ENCODE measurements at places on chromosomes 7 and 10.

- DNase-seq = no peak
Measured at GRCh38 chr7:16345979-16346958, 75.1 kb downstream of the CRPPA start.

- no peak for DNase-seq
Measured at GRCh38 chr7:154698726-154699291, 304.1 kb downstream of the PAXIP1 start.

DNA sequence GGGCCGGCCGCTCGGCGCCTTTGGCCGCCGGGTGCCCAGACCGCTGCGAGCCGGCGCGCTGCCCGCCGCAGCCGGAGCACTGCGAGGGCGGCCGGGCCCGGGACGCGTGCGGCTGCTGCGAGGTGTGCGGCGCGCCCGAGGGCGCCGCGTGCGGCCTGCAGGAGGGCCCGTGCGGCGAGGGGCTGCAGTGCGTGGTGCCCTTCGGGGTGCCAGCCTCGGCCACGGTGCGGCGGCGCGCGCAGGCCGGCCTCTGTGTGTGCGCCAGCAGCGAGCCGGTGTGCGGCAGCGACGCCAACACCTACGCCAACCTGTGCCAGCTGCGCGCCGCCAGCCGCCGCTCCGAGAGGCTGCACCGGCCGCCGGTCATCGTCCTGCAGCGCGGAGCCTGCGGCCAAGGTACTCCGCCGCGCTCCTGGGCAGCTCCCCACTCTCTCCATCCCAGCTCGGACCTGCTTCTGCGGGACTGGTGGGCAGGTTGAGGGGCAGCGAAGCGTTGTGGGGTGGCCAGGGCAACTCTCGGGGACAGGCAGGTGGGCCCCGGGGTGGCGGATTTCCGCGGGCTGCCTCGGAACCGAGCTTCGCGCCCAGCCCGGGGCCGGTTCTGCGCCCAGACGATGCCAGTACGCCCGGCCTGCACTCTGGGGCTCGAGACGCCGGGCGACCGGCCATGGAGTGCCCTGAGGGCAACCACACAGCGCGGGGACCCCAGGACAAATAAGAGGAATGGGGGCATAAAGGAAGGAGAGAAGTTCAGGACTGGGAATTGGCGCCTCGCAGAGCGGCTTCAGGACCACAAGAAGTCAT is 578 bp downstream of the HTRA1 start:
- no peak for DNase-seq

DNA sequence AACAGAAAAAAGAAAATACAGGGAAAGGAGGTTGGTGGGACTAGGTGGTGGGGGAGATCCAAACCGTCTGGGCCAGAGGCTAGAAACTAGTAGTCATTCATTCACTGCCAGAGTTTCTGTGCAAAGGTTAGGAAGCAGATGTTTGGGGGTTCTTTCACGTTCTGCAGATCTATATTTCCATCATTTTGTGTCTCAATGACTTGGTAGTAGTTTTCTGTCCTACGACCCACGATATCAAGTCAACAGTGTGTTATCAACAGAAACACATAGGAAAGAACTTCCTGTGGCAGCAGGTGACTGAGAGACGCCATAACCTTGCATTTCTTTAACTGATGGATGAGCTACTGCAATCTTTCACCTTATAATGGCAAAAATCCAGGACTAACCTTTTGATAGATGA is 1.8 kb downstream of the CEP55 start:
- no peak for DNase-seq

- no peak for DNase-seq
Measured at GRCh38 chr10:69246581-69247312, 26.6 kb downstream of the HKDC1 start.

DNA sequence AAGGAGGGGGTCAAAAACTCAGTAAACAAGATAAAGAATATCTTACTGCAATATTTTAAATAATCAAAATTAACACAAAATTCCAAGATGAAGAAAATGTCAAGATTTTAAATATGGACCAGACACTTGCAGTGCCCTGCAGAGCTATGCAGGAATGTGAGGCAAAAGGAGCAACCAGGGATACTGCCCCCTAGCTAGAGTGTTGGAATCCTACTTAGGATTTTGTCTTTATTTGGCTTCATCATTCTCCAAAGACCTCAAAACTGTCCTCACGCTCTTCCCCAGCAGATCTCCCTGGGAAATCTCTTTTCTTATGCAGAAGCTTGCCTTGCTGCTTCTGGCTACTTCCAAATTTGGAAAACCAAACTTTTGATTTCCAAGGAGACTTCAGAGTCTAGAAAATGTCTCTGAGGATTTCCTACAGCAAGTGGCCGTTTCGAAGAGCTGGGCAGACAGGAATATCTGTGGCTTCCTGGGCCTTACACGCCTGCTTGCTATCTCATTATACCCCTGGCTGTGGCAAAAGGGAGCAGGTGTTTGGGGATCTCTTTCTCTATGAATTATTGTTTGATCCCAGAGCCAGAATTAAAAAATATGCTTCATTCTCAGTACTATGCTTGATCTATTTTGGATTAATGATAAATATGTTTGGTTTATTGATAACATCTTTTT is 232.2 kb upstream of the BMPER start:
- DNase-seq = no peak

DNA sequence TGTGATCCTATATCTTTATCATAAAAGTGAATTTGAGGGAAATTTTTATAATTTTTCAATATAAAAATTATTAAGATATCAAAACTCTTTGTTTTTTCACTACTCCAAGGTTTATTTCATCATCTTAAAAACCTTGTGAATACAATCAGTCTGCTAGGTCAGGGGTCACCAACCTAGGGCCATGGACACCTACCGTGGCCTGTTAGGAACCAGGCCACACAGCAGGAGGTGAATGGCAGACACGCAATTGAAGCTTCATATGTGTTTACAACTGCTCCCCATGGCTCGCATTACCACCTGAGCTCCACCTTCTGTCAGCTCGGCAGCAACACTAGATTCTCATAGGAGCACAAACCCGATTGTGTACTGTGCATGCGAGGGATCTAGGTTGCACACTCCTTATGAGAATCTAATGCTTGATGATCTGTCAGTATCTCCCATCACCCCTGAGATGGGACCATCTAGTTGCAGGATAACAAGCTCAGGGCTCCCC is 271.2 kb upstream of the C7orf33 start:
- DNase-seq = no peak

- DNase-seq = peak; percentile 64
Measured at GRCh38 chr7:2195400-2196246, 37.1 kb downstream of the MAD1L1 start.

DNA sequence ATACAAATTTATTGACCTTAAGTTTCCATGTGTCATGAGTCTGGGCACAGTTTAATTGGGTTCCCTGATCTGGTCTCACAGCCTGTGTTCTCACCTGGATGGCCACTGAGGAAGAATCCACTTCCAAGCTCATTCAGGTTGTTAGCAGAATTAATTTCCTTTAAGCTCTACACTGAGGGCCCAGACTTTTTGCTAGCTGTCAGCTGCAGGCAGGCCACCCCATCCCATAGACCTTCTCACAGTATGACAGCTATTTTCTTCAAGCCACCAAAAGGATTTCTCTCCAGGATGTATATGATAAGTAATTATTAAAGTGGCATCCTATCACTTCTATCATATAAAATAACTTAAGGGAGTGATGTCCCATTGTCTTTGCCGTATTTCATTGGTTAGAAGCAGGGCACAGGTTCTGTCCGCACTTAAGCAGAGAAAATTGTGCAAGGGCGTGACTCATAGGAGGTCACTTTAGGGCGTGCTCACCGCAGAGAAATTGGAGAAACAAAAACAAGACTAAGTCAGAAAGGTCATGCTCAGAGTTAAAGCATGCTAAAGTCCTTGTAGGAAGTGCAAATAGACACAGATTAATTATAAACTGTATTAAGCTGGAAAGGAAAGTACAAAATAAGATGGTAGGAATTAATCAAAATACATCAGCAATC is 109.9 kb downstream of the AHR start:
- DNase-seq = no peak

DNA sequence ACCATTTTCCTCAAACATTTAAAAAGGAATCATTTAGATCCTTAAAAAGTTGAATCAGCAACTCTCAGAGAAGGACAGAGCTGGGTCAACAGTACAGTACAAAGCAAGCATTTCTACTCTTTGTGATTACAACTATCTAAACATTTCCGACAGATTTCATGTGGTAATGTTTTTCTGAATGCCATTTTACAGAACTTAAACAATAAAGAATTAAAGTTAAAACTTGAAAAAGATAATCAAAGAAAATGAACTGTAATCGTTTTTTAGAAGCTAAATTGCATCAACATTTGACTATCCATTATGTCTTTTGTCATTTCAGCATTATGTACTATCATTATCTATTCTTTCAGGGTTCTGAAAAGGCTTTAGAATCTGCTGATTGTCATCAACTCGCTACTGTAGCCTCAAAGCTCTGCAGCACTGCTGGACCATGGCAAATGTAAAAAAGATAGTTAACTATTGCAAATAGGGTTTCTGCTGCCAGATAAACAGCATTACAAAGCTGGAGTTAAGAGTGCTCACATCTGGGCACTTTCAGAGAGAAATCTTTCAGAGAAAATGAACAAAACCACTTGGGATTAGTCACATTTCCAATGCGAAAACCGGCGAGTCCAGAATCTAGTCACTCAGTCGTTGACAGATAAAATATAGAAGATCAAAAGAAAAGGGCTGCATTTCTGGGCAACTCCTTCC is 160.4 kb upstream of the LAMB4 start:
- DNase-seq = no peak

- DNase-seq = no peak
Measured at GRCh38 chr10:61217851-61218565, 235.2 kb downstream of the TMEM26 start.

DNA sequence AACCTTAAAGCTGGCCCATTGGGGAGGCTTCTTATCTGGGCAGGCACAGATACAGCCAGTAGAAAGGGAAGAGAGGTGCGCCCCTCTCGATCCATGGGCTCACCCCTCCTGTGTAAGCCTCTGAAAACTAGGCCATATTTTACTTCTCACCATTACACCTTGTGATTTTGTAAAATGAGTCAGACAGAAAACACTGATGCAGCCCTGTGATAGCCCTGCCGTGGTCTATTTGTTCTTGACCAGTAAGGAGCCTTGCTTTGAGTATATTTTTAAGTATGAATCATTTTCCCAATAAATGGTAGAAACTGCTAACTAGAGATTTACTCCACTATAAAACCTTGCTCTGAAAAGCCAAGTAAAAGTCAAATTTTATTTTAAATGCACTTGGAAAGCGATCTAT is 329.8 kb upstream of the MBL2 start:
- no peak for DNase-seq

GRCh38 chr7:155804897-155805825 is 7.1 kb downstream of the SHH start:
- DNase-seq = no peak

GRCh38 chr10:93123766-93124165 is 50.1 kb downstream of the CYP26A1 start:
- no peak for DNase-seq

- no peak for DNase-seq
Measured at GRCh38 chr7:29400437-29400836, 163.2 kb upstream of the PRR15 start.

DNA sequence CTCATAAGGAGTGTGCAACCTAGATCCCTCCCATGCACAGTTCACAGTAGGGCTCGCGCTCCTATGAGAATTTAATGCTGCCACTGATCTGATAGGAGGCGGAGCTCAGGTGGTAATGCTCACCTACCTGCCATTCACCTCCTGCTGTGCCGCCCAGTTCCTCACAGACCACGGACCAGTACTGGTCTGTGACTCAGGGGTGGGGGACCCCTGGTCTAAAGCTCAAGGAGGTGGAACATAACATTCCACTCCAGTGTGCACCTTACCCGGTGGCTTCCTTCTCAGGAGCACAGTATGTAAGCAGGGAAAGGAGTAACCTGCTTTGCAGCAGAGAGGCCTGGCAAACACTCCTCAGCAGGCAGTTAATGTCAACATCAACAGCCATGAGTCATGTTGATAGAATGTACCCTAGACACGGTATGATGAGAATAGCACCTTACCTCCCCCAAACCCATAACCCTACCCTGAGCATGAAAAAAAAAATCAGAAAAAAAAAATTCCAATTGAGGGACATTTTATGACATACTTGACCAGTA is 273.5 kb downstream of the FGFR2 start:
- no peak for DNase-seq

- DNase-seq = no peak
Measured at GRCh38 chr7:13778967-13779366, 210.5 kb downstream of the ETV1 start.

DNA sequence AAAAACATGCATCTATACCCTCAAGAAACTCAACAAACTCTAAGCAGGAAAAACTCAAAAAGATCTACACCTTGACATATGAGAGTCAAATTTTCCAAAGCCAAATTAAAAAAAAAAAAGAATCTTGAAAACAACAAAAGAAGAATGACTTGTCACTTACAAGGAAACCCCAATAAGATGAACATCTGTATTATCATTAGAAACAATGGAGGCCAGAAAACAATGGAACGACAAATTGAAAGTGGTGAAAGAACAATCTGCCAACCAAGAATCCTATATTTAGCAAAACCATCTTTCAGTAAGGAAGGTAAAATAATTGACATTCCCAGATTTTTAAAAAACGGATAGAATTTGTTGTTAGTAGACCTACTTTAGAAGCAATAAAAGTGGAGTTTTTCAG is 516.8 kb downstream of the ACTR3B start:
- DNase-seq = no peak

- DNase-seq = no peak
Measured at GRCh38 chr7:109529712-109530111, 960.0 kb downstream of the DNAJB9 start.

DNA sequence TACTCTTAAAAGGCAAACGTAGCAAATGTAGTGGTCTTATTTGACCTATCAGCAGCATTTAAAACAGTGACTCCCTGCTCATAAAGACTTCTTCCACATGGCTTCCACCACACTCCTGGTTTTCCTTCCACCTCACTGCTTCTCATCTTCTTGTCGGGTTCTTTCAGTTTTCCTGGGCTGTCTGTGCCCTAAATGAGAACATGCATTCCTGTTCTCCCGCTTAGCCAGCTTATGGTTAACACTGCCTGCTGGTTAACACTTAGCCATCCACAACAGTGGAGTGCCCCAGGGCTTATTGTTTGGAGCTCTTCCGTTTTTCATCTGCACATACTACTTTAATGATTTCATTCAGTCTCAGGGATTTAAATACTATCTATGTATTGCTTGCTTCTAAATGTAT is 34.3 kb upstream of the EXOC6 start:
- DNase-seq = no peak

- DNase-seq = peak; percentile 20
Measured at GRCh38 chr10:97713339-97713825, at the start of gene MARVELD1. MARVELD1 (plus strand) TSS chr10:97713730; CDS start chr10:97713877, 147 bp downstream.

DNA sequence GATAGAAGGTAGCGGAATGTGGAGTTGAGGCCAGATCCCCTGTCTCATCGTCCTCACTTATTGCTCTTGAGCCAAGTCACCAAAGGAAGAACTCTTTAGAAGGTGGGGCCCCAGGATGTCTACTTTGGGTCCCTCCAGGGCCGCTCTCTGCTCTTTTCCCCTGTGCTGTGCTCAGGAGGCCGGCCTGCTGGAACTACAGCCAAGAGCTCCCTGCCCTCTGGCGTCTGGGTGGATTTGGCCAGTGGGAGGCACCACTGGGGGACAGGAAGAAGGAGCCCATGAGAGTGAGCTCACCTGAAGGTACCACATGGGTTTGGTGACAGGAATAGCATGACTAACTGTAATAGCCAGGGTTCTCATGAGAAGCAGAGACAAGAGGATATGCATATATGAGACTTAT is 97.7 kb upstream of the FAM180A start:
- DNase-seq = no peak
